ENCODE measurements at places on chromosomes 4 and X. TPM values are rescaled to one million over a fixed set of nuclear protein-coding genes. Genes with fewer than 3 reads are reported as not detected.

The NLGN4X gene
- total RNA-seq = 0.03 TPM

The CSAG3 gene
- total RNA-seq = not detected

The MMRN1 gene
- not detected for total RNA-seq

The ZMAT1 gene
- total RNA-seq = 0.06 TPM

The MAGEB17 gene
- total RNA-seq = not detected

The F11 gene
- total RNA-seq = not detected

The HTRA3 gene
- 20.2 TPM for total RNA-seq

The FHDC1 gene
- total RNA-seq = 0.93 TPM

The MYOZ2 gene
- not detected for total RNA-seq

The CLTRN gene
- total RNA-seq = 0.96 TPM

The PKD2 gene
- total RNA-seq = 27.0 TPM

The DYNLT3 gene
- total RNA-seq = 14.3 TPM

The CLCN4 gene
- total RNA-seq = 5.1 TPM

The GPR143 gene
- 0.21 TPM for total RNA-seq

The PDCL2 gene
- not detected for total RNA-seq

The FREM3 gene
- total RNA-seq = not detected

The GABRA4 gene
- total RNA-seq = not detected

The HTN1 gene
- total RNA-seq = not detected

The TSPAN7 gene
- 3.0 TPM for total RNA-seq

The SMR3B gene
- not detected for total RNA-seq

The HPGDS gene
- total RNA-seq = not detected

The NXF2B gene
- not detected for total RNA-seq

The SLC7A11 gene
- total RNA-seq = 18.7 TPM

The MAGEA4 gene
- total RNA-seq = not detected

The SH3BP2 gene
- 4.8 TPM for total RNA-seq

The CHIC2 gene
- total RNA-seq = 9.7 TPM

The CYBB gene
- total RNA-seq = 0.03 TPM

The CASP6 gene
- total RNA-seq = 18.4 TPM

The PALLD gene
- 72.4 TPM for total RNA-seq

The HPGD gene
- total RNA-seq = 83.9 TPM

The MAGEB1 gene
- not detected for total RNA-seq

The TMEM255A gene
- total RNA-seq = 0.34 TPM

The TLR6 gene
- 2.2 TPM for total RNA-seq

The MED14 gene
- total RNA-seq = 20.9 TPM

The GPR119 gene
- not detected for total RNA-seq

All from A549 treated with AZD2906 at 1 μM for 4 hours (cell line).